Spinal cord (tissue), 10 donors: ENCODE measurements at places on chromosomes 1 and 21.

DNA sequence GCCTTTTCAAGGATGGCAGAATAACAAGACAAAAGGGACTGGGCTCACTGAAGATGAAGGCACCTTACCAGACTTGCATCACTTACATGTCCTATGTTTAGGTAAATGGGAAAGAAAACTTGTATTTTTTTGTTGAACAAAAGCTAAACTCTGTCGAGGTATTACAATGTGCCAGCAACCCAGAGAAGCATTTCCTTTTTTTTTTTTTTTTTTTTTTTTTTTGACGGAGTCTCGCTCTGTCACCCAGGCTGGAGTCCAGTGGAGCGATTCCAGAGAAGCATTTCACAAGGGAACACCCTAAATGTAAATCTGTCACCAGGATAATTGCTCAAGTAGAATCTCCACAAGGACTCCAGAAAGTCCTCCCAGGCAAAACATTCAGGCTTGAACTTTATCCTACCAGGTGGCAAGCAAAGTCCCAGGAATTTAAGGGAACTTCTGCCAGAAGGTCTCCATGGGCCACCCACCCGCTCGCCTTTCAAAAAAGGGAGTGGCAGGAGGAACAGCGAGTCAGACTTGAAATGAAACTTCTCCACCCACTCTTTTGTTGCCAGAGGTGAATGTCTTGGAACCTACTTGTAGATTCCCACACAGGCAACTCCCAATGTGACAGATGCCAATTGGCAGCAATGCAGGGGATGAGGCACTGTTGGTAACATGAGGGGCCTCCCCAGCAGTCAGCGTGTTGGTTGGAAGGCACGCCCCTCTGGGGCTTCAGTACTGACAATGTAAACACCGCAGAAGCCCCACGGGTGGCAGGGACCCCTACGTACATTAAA is 125.0 kb downstream of the TIAM1 start:
- no peak for DNase-seq

DNA sequence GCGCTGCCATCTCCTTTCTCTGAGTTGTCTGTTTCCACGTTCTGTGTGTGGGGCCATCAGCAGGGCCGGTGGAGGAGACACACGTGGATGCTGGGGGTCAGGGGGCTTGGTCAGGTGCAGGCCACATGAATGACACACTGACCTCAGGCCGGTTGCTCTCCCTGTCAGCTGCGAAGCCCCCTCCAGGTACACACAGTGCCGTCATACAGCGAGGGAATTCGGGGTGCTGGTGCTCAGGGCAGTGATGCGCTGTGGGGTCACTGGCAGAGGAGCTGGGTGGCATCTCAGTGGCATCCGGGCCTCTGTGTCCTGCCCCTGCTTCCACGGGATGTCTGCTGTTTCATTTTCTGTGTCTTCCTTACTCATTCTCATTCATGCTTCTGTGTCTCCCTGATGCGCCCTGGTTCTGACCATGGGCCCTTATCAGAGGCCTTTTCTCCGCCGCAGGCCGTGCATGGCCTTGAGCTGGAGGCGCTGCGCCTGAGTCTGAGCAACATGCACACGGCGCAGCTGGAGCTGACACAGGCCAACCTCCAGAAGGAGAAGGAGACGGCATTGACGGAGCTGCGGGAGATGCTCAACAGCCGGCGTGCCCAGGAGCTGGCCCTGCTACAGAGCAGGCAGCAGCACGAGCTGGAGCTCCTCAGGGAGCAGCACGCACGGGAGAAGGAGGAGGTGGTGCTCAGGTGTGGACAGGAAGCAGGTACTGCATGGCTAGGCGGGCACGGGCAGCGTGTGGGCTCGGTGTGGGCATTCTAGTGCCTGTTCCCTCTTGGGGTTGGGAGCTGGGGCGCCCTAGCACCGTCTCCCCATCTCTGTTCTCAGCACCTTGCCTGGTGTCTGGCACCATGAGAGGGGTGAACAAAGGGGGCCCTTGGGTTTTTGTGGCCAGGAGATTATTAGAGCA is 22.6 kb downstream of the PCNT start:
- DNase-seq, result no peak

GRCh38 chr1:87030740-87031690 is 116.6 kb downstream of the HS2ST1 start:
- DNase-seq, result no peak

GRCh38 chr1:206538086-206538770 is 30.9 kb downstream of the RASSF5 start:
- DNase-seq, result no peak

DNA sequence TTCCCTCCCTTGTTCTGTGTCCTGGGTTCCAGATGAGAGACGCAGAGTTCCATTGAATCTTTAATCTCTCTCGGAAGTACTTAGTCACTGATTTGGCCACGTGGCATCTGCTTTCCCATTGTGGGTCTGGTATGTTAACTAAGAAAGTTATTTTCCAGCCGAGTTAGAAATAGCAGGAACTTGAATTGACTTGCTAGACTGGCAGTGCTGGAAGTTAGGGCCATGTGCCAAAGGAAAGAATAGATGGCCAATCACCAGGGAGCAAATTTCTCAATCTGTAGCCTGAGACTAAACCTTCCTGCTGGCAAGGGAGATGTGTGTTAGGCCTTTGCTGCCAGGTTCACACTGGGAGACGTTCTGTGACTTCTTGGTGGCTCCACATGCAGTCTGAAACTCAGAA is 24.2 kb upstream of the SLFNL1 start:
- DNase-seq, result peak; percentile 9

DNA sequence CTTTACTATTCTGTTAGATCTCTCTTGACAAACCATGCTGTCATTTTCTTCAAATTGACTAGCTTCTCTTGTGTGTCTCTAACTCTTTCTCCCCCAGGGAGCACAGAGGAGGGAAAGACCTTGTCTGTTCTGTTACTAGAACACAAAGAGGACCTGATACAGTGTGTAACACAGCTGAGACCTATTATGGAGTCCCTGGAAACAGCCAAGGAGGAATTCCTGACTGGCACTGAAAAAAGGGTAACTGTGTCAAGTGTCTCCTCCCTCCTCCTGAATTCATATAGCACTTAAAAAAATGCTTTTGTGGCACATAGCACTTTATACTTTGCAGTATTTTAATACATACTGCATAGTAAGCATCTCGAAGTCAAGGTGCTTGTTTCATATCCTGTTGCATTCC is 50.6 kb downstream of the ZBTB40 start:
- no peak for DNase-seq

DNA sequence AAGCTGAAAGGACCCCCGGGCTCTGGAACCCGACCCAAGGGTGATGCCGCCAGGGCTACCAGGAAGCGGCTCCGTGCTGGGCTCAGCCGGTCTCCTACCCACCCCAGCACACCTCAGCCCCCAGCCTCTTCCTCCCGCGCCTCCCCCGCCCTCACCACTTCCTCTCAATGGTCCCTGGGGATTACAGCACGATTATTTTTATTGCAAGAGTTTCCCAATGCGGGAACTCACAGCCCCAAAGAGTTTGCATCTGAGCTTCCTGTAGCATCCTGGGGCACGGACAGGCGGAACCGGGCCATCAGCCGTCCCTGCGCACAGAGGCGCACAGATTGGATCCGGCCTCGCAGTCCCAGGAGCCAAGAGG is 8.7 kb upstream of the SLX9 start:
- DNase-seq, result no peak

GRCh38 chr1:41341772-41342562 is 19.3 kb upstream of the FOXO6 start:
- peak; percentile 76 for DNase-seq

GRCh38 chr1:96236156-96236739 is 485.3 kb upstream of the PTBP2 start:
- DNase-seq, result peak; percentile 56

DNA sequence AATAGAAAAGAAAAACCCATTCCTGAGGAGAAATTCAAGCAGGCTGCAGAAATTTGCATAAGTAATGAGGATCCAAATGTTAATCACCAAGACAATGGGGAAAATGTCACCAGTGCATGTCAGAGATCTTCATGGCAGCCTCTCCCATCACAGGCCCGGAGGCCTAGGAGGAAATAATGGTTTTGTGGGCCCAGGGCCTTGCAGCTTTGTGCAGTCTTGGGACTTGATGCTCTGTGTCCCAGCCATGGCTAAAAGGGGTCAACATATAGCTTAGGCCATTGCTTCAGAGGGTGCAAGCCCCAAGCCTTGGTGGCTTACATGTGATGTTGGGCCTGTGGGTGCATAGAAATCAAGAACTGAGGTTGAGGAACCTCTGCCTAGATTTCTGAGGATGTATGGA is 22.7 kb downstream of the RAB3GAP2 start:
- DNase-seq, result no peak

DNA sequence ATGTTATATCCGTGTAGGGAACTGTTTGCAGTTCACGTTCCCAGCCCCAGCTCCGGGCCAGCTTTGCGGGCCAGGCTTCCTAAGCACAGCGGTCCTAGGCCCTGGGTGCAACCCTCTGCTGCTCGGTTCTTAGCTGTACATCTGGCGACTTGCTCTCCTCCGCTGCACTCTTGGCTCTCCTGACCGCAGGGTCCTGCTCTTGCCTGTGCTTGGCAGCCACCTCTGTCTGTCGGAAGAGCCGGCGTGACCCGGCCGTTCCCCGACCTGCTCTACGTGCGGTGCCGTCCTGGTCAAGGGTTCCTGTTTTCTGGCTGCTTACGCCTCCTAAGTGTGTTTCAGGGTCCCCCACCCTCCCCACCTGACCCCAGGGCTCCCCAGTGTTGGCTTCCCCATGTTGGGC is 36.7 kb downstream of the FAAP20 start:
- DNase-seq, result no peak

GRCh38 chr1:38000529-38001455 is 4.5 kb downstream of the FHL3 start:
- DNase-seq, result no peak

- no peak for DNase-seq
Observed at GRCh38 chr1:209417761-209418160, 165.8 kb upstream of the CAMK1G start.

- no peak for DNase-seq
Observed at GRCh38 chr1:99644279-99645004, 1.5 kb upstream of the PALMD start.

GRCh38 chr1:53129891-53130597 is 12.4 kb downstream of the SLC1A7 start:
- no peak for DNase-seq

GRCh38 chr1:5394111-5394510 is 598.1 kb downstream of the NPHP4 start:
- DNase-seq, result no peak

DNA sequence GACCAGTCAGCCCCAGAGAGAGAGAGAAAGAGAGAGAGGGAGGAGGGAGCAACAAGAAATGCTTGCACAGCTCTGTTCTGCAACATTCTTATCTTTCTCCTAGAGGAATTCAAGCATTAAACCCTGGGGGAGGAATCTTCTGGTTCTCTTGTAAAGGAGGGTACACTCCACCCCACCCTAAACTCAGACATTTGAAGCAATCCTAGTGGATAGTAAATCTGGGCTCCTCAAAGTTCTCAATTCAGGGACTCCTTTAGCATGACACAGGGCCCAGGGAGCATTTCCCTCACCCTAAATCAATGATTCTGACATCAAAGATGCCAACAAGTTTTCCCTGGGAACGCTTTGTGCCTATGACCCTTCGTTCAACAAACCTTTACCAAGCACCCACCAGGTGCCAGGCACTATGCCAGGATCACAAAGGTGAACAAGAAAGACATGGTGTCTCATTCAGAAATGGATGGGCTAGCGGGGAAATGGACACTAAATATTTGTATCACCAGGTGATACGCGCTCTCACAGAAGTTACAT is 11.9 kb upstream of the CAPN2 start:
- DNase-seq, result no peak

DNA sequence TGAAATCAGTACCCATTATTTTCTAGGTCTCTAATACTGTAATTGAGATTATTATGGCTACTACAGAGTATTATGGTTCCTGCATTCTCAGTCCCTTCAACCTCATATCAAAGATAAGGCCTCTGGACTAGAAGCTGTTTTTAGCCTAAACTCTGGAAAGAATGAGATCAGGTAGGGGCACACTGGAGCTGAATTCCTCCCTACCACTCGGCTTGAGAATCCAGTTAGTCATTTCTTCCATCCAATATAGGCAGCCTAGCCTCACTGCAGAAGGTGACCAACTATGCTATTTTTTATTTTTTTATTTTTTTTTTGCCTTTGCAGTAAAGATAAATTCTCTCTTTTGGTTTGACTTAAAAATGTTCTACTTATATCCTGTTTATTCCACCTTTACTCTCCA is 8.0 kb upstream of the HAX1 start:
- DNase-seq, result no peak

GRCh38 chr1:160779626-160780397 is 16.2 kb upstream of the LY9 start:
- DNase-seq, result no peak

DNA sequence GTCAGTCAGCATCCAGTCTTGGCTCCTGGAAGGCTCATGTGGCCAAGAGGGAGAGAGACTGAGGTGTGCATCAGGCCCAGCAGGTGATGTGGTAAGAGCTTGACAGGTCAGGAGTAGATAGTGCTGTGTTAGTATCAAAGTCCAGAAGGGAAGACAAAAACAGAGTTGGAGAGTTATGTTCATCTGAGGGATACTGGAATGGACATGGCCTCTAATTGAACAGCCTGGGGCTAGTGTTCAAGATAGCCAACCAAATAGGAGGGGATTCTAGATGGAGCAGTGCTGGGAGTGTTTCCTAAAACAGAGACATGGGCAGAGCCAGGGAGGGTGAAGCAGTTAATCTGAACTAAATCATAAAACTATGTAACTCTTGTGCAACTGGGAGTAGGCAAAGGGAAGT is 120.7 kb upstream of the MARK1 start:
- DNase-seq, result no peak

GRCh38 chr1:6448749-6449631 is 17.0 kb downstream of the TNFRSF25 start:
- DNase-seq, result no peak

GRCh38 chr1:222691016-222691415 is 21.3 kb downstream of the AIDA start:
- no peak for DNase-seq

GRCh38 chr1:183096894-183097293 is 73.7 kb downstream of the LAMC1 start:
- no peak for DNase-seq

- DNase-seq, result no peak
Observed at GRCh38 chr1:187212377-187212776, 383.6 kb downstream of the PLA2G4A start.

DNA sequence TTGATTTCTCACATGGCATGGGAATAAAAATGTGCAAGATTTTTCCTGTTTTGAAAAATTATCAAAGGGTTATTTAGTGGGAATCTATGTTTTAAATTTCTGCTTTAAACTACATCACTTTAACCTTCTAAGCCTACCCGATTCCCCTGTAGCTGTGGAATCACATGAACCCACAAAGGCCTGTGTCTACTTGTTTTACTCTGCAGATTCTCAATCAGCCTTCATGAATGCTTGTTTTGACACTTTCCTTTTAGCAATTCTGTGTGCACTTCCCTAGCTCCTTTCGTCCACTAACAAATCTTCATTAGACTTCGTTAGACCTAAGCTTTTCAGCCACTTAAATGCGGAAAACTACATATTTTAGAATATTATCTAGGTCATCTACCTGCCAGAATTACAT is 56.0 kb upstream of the C1orf21 start:
- peak; percentile 15 for DNase-seq

DNA sequence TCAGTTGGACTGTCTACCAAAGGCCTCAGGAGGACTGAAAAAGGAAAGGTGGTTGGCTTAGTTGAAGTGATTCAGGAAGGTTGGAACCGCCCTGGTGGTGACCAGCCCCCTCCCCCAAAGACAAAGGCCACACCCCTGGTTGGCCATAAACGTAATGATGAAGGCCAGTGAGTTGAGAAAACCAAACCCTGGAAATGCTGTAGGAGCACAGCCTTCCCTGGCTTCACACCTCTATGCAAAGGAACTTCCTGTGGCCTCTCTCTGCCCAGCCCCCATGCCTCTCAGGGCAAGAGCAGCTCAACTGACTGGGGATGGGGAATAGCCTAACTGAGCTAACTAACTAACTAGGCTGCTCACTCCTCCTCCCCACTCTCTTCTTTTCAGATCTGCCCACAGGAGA is 90.4 kb downstream of the NPHP4 start:
- no peak for DNase-seq
